Activated T-helper 9 cell treated with anti-CD3 and anti-CD28 coated beads, Interleukin-2, amount 50 U/mL, for 16 hours (primary cell): ENCODE measurements at places on chromosomes 13 and 19.
A peak's percentile ranks its signal among the peaks of the same experiment; 100 is the strongest.

DNA sequence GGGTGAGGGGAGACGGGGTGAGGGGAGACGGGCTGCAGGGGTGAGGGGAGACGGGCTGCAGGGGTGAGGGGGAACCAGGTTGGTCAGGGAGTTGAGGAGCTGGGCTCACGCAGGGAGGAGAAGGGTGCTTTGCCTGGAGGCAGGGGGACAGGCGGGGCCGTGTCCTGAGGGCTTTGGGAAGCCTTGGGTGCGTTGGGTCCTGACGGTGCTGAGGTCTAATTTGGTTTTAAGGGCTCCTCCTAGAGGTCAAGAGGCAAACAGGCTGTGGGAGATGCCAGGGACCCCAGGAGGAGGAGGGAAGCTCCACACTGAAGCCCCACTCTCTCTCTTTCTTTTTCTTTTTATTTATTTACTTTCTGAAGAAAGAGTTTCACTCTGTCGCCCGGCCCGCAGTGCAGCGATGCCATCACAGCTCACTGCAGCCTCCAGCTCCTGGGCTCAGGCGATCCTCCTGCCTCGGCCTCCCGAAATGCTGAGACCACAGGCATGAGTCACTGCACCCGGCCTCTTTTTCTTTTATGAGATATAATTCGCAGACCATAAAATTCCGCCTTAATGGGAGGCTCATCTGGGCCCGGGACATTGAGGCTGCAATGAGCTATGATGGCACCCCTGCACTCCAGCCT lies 9.3 kb upstream of the MISP start:
- no peak for DNase-seq

DNA sequence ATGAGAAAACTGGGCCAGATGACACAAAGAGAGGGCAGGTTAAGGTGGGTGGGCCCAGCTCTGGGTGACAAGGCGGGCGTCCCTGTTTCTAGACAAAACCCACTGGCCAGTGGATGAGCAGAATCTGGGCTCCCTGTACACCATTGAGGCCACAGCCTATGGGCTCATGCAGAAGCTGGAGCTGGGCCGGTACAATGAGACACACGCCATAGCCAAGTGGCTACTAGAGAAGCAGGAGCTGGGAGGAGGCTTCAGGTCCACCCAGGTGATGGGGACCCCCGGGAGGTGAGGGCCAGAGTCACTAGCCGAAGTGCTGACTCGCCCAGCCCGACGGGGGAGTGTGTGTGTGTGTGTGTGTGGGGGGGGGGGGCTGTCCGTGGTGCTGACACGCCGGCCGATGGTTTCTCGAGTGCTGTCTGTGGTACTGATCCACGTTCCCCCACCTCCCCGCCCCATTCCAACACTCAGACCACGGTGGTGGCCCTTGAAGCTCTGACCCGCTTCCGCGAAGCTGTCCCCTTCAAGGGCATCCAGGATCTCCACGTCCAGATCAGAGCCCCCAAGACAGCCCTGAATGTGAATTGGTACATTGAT lies 24.3 kb upstream of the SHFL start:
- DNase-seq, result no peak

DNA sequence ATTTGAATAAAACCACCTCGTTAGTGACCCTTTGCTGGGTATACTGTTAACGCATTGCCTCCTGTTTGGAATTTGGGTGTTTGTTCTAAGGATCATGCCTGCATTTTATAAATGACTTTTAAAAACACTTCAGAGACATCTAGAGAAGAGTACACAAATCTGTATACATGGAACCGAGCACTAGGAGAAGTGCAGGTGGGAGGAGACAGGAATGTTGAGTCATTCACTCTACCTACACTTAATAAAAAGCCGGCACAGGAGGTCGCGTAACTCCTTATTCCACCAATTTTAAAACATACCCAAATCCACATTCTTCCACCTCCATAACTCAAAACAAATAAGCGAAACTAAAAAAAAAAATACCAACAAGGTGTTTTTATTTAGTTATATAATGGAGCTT lies 48.6 kb downstream of the FGF9 start:
- DNase-seq, result no peak

DNA sequence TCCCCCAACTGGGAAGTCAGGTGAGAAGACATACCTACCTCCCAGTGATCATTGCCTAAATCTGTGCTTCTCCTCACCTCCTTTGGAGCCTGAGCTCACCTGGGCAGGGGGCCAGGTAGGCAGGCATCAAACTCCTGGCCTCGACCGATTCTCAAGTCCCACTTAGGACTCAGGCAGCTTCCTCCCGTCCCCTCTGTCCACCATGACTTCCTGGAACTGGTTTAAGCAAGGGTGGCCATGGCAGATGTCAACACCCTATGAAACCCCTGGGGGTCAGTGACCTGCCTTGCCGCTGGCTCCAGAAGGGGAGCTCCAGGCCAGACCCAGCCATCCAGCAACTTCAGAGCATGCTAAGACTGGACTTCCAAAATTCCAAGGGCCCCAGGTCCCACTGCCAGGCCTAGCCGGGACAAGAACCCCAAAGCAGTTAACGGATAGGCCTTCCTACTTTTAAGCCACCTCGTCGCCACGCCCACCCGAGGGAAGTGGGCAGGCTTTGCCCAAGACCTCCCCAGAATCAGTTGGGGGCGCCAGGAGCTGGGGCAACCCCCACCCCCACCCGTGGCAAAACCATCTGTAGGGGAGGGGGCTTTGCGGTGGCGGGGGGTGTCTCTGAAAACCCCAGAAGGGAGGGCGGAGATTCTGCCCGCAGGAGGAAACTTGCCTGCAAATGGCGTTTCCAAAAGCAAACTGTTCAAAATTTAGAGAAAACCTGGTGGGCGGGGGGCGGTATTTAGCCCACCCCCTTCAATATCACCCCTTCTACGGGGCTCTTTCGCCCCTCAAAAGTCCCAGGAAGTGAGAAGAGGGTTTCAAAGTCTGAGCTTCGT lies 657 bp downstream of the PLIN3 start:
- DNase-seq, result peak; percentile 15

- no peak for DNase-seq
Measured at GRCh38 chr13:26601669-26602068, 44.2 kb downstream of the WASF3 start.

GRCh38 chr19:24000656-24001055 lies 86.0 kb downstream of the ZNF726 start:
- DNase-seq, result no peak

- DNase-seq, result no peak
Measured at GRCh38 chr19:29676586-29676985, 11.3 kb downstream of the PLEKHF1 start.

DNA sequence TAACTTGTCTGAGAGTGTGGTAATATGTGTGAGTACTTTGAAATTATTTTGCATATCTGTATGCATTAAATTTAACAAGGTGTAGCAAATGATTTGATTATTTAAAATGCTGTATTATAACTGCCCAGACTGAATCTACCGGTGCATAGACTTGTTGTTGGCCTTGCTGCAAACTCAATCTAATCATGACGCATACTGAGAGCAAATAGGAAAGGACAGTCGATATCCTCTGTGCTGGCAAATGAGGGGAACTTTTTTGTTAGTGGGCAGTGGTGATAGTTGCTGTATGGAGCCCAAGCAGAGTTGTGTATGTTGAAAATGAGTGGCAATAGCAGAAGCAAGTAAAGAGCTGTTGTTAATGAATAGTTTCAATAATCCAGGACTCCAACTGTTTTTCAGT lies 127.4 kb downstream of the LMO7 start:
- no peak for DNase-seq

GRCh38 chr13:47639738-47640447 lies 361.2 kb downstream of the SUCLA2 start:
- DNase-seq, result no peak

DNA sequence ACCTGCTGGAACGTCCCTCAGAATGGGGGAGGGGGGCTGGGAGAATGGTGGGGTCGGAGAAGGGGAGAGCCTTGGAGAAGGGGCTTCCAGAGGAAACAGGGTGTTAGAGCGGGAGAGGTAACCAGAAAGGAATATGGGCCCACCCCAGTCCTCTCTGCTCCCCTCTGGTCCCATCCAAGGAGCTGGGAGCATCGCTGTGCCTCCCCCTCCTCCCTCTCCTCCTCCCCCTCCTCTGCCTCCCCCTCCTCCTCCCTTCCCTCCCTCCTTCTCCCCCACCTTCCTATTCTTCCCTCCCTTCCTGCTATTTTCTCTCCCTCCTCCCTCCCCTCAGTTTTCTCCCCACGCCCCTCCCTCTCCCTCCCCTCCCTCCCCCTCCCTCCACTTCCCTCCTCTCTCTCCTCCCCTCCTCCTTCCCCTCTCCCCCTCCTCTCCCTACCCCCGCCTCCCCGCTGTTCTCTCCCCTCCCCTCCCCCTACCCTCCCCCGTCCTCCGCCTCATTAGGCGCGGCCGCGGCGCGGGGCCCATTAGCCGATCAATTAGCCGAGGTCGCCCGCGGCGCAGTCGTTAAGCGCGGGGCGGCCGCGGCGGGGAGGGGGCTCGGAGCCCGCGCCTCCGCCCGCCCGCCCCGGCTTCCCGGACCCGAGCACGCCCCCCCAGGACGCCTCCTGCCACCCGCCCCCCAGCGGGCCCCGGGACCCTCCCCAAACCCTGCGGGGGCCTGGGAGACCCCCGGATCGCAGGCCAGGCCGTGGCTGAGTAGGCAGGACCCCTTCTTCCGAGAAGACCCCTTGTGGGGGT lies 15.4 kb downstream of the TLE5 start:
- DNase-seq, result no peak

DNA sequence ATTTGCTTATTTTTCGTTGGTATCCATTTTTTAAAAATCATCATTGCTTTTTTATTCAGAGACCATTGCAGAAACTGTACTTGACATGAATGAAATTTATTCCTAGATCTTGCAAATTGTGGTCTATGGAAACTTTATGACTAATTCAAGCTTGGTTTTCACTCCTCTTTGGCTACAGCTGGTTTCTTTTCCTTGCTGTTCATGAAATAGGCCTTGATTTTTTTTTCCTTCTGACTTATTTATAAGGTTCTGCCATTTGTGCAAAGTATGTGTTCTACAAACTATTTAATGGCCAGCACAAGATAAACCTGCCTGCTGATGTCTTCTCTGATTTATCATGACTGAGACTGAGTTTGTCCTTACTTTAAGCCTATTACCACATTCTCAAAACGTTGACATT lies 764.0 kb upstream of the SLITRK5 start:
- no peak for DNase-seq

DNA sequence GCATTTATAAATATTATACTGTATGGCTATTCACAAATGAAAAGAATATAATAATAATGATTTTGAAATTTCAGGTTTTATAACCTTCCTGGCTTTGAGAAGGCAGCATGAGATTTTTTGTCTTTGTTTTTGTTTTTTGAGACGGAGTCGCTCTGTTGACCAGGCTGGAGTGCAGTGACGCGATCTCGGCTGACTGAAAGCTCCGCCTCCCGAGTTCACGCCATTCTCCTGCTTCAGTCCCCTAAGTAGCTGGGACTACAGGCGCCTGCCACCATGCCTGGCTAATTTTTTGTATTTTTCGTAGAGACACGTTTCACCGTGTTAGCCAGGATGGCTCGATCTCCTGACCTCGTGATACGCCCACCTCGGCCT lies 64.1 kb downstream of the ZNF429 start:
- no peak for DNase-seq

GRCh38 chr19:5563935-5564612 lies 3.7 kb downstream of the TINCR start:
- no peak for DNase-seq

- DNase-seq, result peak; percentile 41
Measured at GRCh38 chr19:45798995-45799517, 6.4 kb upstream of the DMWD start.

- DNase-seq, result no peak
Measured at GRCh38 chr19:39483141-39483540, 2.5 kb downstream of the TIMM50 start.

GRCh38 chr13:20051366-20051765 lies 92.8 kb downstream of the ZMYM2 start:
- no peak for DNase-seq

- DNase-seq, result no peak
Measured at GRCh38 chr19:47486900-47487299, 2.9 kb upstream of the KPTN start.

DNA sequence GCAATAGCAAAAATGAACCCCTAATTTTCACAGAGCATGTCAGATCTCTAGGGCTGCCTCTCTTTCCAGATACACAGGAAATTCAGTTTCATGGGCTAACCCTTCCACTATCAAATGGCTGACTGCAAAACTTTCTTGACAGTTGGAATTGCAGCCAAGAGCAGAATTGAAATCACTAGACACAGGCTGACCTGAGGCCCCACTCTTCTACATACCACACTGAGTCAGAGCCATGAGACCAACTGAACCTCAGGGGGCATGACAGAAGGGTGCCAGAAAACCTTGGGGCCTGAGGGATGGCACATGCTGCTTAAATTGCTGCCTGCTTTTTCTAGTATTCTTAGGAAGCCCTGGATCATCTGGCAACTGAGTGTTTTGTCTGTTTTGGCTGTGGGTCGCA lies 1.7 kb upstream of the DLEU7 start:
- no peak for DNase-seq

- peak; percentile 40 for DNase-seq
Measured at GRCh38 chr19:49894879-49895565, 1.7 kb downstream of the IL4I1 start.

GRCh38 chr13:56351041-56351440 lies 789.7 kb upstream of the PRR20A start:
- DNase-seq, result no peak

- no peak for DNase-seq
Measured at GRCh38 chr13:45179428-45179827, 21.4 kb downstream of the KCTD4 start.

- no peak for DNase-seq
Measured at GRCh38 chr19:41273076-41273475, 8.9 kb downstream of the HNRNPUL1 start.

- DNase-seq, result no peak
Measured at GRCh38 chr13:73542446-73542845, 483.6 kb downstream of the KLF5 start.

- DNase-seq, result no peak
Measured at GRCh38 chr13:46342538-46342937, 44.5 kb downstream of the RUBCNL start.

DNA sequence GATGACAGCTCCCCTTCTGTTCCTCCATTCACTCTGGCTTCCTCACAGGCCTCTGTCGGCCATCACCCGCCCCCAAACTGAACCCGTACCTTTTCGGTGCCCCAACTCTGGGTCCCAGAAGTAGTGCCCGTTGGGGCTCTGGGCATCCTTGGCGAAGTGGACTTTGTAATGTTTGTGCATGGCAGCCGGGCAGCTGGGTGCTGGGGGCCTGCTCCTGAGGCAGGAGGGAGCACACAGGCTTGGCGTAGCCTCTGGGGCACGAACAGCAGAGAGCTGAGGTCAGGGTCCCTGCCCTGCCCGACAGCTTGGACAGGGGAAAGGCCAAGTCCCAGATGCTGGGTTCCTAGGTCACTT lies 834 bp downstream of the NKPD1 start:
- DNase-seq, result no peak

DNA sequence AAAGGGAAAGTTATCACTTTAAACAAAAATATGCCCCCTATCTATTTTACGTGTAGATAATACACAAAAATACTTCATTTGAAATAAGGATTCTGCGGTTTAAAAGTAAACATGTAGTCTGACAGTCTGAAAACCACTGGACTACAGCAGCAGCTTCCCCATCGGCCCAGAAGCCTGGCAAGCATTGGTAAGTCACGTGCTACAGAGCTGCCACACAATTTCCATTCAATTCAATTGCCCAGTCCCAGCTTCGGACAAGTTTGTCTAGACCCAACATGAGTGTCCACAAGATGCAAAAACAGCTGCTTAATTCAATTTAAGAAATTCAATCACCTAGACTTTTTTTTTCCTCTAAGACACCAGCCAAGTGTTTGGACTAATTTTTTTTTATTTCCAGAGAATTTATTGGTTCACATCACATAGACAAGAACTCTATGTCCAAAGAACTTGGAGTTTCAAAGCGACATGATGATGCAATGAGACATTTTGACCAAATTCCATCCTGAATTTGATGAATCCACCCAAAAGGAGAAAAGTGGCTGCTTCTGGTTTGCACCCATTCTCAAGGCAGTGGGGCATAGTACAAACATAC lies 458.9 kb downstream of the COG6 start:
- DNase-seq, result no peak
